ENCODE measurements at places on chromosomes 3 and 15.

DNA sequence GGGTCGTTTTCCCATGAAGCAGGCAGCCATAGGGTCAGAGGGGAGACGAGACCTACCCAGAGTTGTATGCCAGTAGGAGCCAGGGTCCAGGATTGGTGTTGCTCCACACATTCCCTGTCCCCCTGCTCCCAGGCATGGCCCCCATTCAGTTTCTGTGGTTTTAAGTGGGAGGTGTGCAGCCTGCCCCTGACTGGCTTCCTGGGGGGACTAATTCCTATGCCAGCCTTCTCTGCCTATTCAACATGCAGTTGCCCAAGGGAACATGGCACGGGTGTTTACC, 126.3 kb downstream of the EEFSEC start:
- DNase-seq = no peak

DNA sequence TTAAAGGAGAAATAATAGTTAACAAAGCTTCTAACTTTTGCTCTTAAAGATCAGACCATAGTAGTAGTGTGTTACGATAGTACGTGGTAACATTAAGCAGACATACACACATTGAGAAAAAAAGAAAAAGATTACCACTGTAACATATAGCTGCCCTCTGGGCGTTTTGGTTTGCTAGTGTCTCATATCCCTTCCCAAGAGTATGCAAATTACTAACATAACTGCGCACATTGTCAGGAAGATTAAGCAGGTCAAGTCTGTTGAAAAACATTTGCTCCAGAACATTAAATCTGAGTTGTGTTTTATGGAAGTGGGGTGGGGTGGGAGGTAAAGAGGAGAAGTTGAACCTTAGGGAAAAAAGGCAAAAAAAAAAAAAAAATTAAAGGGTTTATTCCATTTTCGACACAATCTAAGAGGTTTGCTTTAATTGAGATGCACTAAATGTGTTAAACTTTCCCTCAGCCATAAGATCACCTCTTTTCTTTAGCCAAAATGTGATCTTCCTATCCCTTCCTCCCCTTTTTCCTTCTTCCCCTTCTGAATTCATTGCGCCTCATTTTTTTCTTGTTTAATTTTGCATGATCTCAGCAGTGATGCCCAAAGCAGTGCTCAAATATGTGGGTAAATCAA, 1.5 kb upstream of the LRIG1 start:
- no peak for DNase-seq

GRCh38 chr3:10459954-10460754, 45.2 kb downstream of the ATP2B2 start:
- DNase-seq = peak; percentile 73

- DNase-seq = no peak
Measured at GRCh38 chr3:186025161-186025560, 83.7 kb downstream of the ETV5 start.

GRCh38 chr3:9149566-9149965, 99.9 kb downstream of the SRGAP3 start:
- no peak for DNase-seq

DNA sequence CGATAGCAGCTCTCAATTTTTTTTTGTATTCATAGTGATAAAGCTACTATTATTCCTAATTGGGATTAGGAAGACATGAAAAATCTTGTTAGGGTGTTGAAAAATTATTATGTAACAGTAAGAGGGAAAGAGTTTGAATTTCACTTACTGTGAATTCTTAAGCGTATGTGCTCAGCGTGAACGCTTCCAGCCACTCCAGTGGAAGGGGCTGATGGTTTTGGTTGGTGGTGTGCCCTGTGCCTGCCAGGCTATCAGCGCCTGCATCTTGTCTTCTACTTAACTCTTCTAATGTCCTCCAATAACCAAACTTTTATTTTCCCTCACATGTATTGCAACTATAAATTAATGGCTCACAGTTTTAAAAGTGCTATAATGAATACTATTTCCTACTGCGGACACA, 22.5 kb downstream of the CDIN1 start:
- no peak for DNase-seq

GRCh38 chr15:101579631-101580163, 72.5 kb downstream of the TM2D3 start:
- no peak for DNase-seq

DNA sequence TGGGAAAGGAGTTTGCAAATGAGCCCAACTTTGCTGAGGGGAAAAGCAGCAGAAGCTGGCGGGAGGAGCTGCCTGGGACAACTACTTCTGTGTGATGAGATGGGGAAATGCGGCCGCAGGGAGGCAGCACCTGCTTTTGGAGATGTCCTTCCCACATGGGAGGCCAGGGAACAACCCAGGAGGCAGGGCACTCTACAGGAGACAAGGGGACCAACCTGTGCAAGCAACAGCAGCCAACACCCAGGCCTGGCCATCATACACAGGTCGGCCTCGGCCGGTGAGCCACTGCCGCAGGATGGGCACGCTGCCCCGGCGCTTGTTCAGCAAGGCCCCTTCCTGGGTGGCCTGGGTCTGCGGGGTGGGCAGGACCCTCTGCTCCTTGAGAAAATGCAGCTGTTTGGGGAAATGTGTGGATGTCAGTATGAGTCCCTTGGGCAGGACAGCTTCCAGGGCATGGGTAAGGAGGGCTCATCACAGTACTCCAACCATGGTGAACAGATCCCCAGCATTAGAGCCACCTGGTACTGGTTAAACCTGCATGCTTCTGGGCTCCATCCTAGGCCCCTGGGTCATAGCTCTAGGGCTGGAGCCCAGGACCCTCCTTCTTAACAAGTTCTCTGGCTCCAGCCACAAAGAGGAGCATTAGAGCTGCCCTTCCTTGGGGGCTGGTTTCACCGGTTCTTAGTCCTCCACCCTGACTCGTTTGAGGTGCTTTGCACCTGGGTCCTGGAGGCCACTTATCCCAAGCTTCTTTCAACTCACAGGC, 11.6 kb downstream of the EPB42 start:
- no peak for DNase-seq

DNA sequence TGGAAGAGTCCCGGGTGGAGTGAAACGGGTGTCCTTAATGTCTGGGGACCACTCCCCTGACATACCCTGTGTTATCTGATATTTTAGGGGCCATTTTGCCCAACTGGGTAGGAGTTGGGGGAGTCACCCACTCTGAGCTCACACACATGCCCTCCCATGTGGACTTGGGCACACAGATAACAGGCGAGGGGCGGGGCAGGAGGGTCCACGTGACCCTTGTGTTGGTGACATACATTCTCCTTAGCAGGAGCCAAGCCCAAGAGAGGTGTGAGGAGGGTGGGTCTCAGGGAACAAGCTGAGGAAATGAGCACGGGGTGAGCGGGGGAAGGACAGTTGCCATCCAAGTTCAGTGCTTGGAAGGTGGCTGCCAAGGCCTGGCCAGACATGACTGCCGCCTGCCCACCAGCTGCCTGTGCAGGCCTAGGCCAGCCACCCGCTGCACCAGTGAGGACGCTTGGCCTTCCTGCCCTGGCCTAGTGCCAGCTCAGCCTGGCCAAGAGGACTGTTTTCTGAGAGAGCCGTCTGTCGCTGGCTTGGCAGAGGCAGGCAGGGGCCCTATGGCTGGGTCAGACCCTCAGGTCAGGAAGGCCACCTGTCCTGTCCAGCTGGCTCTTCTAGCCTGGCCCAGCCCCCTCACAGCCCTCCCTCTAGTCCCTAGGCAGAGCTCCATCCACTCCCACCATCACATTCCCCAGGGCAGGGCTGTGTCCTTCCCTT, 31.3 kb upstream of the TMEM115 start:
- DNase-seq = no peak

GRCh38 chr3:128334766-128335165, 131.9 kb downstream of the DNAJB8 start:
- no peak for DNase-seq

Measured in Kasumi-1 (cell line).